ENCODE measurements at places on chromosomes 5 and 9.

- no peak for DNase-seq
Observed at GRCh38 chr5:109573766-109574165, 116.0 kb upstream of the MAN2A1 start.

DNA sequence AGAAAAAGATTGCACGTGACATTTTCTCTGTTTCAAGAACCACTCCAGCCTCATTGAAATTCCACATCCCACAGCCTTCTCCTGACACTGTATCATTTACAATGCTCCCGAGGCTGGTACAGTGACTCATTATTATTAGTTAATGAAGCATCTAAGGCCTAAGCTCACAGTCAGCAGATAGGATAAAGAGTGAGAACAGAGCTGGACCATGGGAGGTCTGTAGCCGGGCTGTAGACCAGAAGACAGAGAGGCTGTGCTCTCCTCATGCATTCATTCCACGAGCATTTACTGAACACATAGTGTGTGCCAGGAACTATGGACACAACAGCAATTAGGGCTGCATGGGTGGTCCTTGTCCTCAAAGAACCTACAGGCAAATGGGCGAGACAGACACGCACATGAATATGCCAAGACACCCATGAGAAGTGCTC, 47.3 kb upstream of the GALNT10 start:
- DNase-seq = no peak

- DNase-seq = no peak
Observed at GRCh38 chr5:123626051-123626450, 114.1 kb downstream of the CSNK1G3 start.

DNA sequence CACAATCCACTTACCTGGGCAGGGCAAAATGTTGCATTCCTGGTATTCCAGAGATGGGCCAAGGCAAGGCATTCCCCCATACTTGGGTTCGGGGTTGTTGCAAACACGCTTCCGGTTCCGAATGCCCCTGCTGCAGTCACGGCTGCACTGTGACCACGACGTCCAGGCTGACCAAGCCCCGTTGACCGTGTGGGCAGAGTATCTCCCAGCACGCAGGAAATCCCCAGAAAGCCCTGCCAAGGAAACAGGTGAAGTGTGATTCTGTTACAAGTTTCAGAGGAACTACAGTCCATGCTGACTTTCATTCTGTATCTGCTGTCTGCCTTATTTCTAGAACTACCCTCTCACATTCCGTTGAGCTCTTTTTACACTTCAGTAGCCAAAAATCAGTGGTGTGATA, 483.0 kb downstream of the SEMA5A start:
- no peak for DNase-seq

DNA sequence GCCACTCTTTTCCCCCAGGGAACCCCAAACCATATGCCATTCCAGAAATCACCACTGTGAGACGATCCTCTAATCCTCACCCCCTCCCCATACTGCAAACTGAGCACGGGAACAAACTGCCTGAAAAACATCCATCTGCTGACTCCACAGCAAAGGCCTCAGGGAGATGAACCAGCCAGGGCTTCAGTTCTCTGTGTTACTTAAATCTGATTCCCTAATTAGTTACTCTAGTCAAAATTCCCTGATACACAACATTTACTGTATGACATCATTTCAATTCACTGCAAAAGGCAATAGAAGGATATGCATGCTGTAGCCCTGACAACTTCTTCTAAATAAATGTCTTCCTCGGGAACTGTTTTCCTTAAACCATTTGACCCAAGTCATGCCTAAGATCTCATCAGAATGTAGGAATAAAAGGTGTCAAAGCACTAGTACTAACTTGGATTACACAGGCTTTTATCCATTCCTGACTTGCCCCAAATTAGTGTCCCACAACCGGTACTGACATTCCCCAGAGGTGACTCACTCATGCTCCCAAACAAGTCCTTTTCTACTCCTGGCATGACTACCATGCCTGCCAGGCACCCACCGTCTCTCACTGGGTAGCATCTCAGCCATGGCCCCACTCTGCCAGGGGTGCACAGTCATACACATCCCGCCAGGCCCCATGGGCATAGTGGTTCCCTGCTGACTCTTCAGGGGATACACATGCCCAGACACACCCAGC, 35.0 kb downstream of the MTX3 start:
- DNase-seq = no peak

- no peak for DNase-seq
Observed at GRCh38 chr9:137167277-137167746, 2.5 kb downstream of the LRRC26 start.

DNA sequence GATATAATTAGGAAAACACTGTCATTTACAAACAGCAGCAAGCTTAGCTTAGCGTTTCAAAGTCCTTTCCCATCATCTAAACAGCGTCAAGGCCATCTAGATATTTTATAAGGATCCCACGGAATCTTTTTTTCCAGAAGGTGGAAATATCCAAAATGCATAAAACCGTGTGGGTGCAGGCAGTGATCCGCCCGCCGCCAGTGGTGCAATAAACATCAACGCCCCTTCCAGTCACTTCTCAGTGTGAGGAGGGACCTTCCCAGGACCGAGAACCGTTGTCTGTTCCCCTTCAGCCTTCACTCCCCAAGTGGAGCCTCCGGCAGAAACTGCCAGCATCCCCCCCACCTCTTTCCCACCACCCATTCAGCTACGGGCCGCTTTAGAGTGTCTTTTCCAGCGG, 22.9 kb downstream of the OLFM1 start:
- DNase-seq = no peak

DNA sequence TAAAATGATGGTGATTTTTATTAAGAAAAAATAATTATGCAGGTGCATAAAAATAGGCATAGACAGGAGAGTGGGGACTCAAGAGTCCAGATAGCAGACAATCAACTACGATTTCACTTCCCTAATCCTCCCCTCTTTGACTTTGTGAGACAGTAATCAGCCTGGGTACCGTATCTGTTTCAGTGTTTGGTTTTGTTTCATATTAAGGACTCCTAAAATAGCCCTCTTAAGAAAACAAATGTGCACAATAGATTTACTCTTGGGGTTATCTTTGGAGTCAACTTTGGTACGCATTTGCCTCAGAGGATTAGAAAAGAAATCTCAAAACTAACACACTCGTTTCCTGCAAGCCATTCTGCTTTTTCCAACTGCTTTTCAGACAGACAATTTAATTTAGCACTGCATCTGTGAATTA, 96.3 kb downstream of the ZNF608 start:
- DNase-seq = no peak

DNA sequence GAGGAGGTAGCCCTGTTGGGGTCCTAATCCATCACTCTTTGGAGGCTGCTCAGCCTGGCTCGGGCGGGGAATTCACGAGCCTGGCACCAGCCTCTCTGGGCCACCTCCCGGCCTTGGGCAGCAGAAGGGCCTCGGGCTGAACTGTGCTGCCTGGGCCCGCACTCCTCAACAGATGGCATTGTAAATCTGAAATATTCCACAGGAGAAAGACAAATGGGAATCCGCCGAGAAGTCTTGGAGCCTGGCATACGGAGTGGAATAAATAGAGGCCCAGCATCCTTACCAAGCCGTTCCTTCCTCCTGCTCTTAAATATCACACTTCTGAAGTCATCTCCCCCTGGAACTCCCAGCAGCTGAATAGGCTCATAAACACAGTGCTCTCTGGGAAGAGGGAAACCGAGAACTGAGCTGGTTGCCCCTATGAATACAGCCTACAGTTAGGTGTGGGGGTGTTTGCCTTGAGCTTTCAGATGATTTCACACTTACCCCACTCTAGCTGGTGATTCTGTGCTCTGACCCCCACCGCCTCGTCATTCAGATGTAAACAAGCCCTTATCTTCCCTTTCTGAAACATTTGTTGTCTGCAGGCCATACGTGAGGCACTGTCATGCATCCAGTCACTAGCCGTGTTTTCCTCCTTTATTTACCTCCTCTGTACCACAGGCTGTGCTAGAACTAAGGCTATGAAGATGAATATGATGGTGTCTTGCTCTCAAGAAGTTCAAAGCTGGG, 455.0 kb upstream of the CLINT1 start:
- no peak for DNase-seq

- no peak for DNase-seq
Observed at GRCh38 chr5:146176805-146177204, 5.6 kb downstream of the LARS1 start.

DNA sequence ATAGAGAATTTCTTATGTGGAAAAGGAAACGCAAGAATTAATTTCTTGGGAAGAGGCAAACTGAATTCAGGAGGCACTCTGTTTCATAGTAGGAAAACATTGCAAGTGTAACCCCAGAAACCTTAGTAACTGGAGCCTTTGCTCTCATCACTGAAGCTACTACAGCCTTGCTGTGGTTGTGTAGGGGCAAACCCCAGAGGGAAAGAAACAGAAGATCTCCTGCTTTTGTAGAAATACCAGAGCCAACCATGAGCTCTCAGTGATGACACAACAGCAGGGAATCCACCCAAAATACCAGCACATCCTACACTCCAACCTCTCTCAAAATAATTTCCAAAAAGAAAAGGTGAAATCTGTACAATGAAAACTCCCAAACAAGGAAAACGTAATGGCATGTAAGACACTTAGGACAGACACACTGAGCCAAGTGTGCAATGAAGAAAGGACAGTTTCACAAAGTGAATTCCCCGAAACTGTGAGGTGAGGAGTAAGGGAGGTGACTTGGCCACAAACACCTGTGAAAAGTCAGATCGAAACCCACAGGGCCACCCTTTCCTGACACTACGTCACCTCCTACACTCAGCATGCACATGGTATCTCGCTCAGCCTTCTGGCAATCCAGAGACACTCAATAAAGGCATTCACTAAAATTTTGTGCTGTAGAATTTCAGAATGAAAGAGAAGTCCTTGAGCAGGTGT, 8.5 kb upstream of the ACSL6 start:
- peak; percentile 91 for DNase-seq

DNA sequence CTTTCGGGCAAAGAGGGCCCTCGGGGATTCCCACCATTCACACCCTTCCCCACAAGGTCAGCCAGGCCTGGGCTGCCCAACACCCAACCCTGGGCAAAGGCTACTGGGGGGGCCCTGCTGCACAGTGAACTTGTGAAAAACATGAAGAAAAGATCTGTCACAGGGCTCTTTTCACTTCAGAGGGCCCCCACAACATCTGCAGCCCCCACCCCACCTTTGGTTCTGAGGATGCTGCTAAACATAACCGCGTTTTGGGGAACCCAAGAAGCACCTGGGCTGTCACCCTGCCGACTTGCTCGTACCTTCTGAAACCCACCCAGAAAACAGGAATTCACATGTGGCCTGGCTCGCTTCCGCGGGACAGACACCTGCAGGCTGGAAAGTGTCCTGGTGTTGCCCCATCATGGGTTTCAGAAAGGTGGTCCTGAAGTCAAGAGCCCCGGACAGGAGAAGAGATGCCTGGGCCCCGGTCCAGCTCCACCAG, 29.3 kb downstream of the B4GALT1 start:
- DNase-seq = no peak

DNA sequence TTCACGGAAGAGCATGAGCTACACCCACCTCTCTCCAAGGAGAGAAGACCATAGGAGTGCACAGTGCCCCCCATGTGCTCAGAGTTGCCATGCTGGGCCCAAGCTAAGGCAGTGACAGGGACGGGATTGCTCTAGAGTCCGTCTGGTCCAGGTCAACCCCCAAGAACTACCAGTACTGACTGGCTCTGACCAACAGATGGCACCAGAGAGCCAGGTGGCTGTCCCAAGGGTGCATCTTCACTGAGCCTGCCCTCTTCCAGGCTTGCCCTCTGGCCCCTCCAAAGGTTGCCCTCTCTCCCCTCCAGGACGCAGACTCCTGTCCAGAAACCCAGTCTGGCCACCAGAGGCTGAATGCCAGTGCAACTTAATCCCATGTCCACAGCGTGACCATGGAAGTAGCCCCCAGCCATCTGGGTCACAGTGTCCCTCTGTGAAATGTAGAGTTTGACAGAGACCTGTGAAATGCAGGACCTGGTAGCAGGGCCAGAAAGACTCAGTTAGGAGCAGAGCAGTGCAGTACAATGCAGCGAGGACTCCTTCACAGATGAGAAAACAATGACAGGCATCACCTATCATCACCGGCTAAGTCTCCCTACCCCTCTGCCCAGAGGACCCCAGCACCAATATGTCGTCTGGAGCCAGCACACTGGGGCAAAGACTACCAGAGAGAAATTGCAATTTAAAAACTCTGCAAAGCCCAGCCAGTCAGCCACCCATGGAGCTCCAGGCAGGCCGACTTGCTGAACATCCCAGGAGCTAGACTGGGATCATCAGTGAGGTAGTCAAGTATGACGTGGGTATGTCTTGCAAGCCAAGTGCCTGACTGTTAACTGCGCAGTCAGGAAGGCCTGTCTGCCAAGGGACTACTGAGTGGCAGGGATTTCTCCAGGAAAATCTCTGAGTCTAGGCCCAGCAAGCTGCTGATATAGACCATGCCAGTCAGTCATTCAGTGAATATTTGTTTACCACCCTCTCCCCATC, 7.7 kb upstream of the SKP1 start:
- DNase-seq = peak; percentile 86

DNA sequence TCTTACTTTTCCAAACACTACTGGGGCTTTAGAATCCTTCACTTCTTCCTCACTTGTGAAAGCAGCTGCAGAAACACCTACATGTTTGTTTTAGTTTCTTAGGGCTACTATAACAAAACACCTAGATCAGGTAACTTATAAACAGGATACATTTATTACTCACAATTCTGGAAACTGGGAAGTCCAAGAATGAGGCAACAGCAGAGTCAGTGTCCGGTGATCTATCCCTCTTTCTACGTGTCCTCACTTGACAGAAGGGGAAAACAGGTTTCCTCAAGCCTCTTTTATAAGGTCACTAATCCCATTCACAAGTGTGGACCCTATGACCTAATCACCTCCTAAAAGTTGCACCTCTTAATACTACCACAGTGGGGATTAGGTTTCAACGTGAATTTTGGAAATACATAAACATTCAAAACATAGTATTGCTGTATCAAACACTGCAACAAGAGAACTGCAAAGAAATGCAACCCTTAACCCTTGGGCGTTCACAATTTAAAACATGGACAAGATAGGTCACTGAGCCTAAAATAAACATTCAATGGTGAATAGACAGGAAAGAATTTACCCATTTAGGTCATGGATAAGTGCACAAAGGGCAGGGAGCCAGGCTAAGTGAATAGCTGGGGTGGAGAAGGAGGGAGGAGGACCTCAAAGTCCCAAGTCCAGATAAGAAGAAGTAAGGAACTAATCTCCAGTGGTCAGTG, 104.3 kb downstream of the PIK3R1 start:
- DNase-seq = no peak

DNA sequence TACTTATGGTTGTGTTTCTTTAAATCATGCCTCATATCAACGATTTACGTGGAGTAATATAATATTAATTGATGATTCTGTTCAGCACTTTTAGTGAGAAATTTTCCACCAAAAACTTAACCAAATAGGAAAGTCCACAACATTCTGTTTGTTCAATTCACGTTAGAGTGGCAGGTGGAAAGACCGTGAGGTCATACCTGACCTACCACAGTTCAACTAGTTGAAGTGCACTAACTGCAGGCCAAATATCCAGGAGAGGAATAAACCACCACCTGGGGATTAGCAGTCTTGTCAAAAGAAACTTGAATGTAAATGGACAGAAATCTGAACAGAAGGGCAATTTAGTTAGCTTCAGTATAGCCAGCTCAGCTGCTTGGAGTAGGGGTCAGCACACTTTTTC, 577.7 kb downstream of the KIF4B start:
- no peak for DNase-seq

All from activated CD4-positive, alpha-beta memory T cell treated with anti-CD3 and anti-CD28 coated beads for 36 hours (primary cell).